ENCODE measurements at places on chromosomes 3 and 15.

DNA sequence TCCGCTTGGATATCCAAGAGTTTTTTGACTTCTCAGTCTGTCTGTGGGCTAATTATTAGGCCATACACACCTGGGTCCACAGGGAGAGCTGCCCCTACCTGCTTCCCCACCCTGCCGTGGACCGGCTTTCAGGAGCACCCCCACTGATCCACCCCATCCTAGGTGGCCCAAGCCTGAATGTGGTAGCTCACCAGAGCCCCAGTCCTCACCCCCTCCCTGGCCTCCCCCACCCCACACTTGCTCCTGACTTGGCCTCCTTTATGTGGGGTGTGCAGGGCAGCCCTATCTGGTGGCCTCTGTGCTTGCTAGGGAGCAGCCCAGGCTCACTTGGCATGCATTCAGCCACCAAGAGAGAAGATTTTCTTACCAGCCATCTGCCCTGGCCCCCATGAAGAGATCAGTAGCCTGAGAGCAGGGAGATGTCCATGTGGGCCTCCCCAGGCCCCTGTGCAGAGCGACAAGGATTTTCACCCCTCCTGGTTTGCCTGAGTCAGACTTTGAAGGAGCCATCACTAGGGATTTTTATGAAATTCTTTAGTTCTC lies 11.2 kb downstream of the LRRK1 start:
- H3K36me3 ChIP-seq = peaks cover 3% of the 10 kb centered on the region
- H3K4me3 ChIP-seq = no peak overlapping the region
- no peak for DNase-seq
- no peaks in the 10 kb centered on the region for H3K27me3 ChIP-seq
- no peaks in the 10 kb centered on the region for H3K4me1 ChIP-seq
- no peak overlapping the region for H3K27ac ChIP-seq

DNA sequence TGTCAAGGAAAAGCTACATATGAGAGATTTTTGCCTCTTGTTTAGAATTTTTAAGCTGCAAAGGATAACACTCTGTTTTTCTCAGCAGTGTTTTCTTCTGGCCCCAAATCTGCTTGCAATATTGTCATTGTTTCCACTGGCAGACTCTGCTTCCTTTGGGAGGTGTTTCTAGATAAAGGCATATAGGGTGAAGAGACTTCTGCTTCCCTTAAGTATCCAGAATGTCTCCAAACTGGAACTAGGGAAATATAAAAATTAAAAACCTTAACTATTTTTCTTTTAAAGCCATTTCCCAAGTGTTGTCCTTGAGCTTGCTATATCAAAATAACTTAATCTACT lies 225.8 kb downstream of the CGGBP1 start:
- no peaks in the 10 kb centered on the region for H3K4me1 ChIP-seq
- H3K27ac ChIP-seq = no peak overlapping the region
- no peak overlapping the region for H3K4me3 ChIP-seq
- DNase-seq = no peak
- no peaks in the 10 kb centered on the region for H3K36me3 ChIP-seq
- H3K27me3 ChIP-seq = no peaks in the 10 kb centered on the region

DNA sequence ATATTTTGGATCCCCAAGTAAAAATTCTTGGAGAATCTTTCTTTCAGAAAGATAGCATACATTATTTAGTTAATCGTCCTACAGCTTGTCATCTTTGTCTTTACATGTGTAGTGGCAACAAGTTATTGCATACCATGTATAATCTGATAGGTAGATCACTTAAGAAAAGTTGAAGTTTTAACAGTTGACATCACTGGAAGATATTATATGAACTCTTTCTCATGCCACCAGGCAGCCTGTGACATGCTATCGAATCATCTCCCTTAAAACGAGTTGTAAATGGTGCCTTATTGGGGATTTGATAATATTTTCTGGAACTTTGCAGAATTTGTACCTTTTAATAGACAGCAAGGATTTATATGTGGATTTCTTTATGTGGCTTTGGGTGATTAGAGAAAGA lies 8.7 kb downstream of the U2SURP start:
- no peak overlapping the region for H3K27ac ChIP-seq
- DNase-seq = no peak
- no peak overlapping the region for H3K4me3 ChIP-seq
- H3K36me3 ChIP-seq = peaks cover 13% of the 10 kb centered on the region
- peaks cover 3% of the 10 kb centered on the region for H3K4me1 ChIP-seq

- DNase-seq = no peak
- H3K36me3 ChIP-seq = no peaks in the 10 kb centered on the region
- no peak overlapping the region for H3K4me3 ChIP-seq
Measured at GRCh38 chr15:74384881-74385643, 17.6 kb upstream of the CYP11A1 start.

- no peak for DNase-seq
- H3K27me3 ChIP-seq = no peaks in the 10 kb centered on the region
- H3K4me3 ChIP-seq = no peak overlapping the region
- no peaks in the 10 kb centered on the region for H3K36me3 ChIP-seq
- H3K4me1 ChIP-seq = peaks cover 2% of the 10 kb centered on the region
- no peak overlapping the region for H3K27ac ChIP-seq
Measured at GRCh38 chr3:151553888-151554287, 93.0 kb upstream of the IGSF10 start.

Data from ascending aorta (tissue), 2 donors.